ENCODE measurements at places on chromosomes 12 and 14.
A peak's percentile ranks its signal among the peaks of the same experiment; 100 is the strongest.

- DNase-seq, result no peak
These were observed 1.1 kb downstream of the POLR3B start for GRCh38 chr12:106358396-106359241.

- no peak for DNase-seq
These were observed 86.5 kb downstream of the LRIG3 start for GRCh38 chr12:58833853-58834252.

GRCh38 chr12:52518574-52519386 is 1.4 kb downstream of the KRT5 start:
- no peak for DNase-seq

DNA sequence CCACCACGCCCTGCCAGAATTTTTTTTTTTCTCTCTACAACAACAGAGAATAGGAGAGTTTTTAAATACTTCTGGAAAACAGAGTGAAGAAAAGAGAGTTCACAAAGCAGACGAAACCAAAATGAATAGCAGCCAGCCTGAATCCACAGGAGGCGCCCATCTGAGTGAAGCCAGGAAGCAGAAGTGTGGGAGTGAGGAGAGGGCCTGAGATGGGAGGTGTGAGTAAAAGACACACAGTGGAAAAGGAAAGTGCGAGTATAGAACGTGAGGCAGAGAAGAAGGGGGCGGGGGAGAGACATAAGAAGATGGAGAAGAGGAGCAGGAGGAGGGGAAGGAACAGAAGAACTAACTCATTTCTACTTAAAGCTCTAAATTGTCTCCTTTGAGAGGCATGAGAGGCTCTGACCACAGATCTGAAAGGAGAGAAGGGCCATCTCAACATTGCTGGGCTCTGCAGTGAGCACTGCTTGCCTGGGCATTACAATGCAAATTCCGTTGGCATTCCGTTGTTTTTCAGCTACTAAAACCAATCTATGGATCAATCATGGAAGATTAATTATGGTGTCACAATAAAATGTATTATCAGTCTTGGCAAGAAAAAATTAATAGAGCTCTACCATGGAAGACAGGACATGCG is 140.1 kb upstream of the CPSF6 start:
- no peak for DNase-seq

GRCh38 chr12:130748786-130749185 is 32.7 kb upstream of the RIMBP2 start:
- no peak for DNase-seq

- no peak for DNase-seq
These were observed 21.2 kb upstream of the CDKL1 start for GRCh38 chr14:50417853-50418252.

DNA sequence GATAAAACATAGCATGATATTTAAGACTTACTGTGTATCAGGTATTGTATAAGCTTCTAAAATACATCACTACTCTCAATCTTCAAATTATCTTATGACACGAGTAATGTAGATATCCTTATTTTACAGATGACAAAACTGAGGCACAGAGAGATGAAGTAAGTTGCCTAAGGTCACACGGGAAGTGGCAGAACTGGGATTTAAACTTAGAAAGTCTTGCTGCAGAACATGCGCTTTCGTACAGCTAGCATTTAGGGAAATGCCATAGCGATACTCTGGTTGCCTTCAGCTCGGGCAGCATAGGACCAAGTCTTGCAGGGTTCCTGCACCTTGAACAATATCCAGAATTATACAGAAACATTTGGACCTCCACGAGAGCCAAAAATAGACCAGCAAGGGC is 162.4 kb downstream of the BRMS1L start:
- DNase-seq, result no peak

- DNase-seq, result no peak
These were observed 13.7 kb downstream of the COL2A1 start for GRCh38 chr12:47990351-47991105.

DNA sequence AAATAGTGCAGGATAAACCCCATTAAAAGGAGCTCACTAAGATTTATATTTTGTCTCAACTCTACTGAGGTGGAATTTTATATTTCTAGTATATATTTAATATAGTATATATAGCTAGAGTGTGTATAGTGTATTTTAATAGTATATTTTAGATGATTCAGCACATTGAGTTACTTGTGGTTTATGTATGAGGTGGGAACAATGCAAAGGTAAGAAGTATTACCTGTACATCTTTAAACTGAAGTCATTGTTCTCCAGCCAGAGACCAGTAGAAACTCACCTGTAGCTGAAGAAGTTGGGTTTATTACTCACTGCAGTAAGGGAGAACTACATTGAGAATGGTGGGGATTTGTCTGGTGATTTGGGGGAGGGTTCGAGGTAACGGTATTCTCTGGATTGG is 15.9 kb downstream of the ETNK1 start:
- DNase-seq, result no peak

DNA sequence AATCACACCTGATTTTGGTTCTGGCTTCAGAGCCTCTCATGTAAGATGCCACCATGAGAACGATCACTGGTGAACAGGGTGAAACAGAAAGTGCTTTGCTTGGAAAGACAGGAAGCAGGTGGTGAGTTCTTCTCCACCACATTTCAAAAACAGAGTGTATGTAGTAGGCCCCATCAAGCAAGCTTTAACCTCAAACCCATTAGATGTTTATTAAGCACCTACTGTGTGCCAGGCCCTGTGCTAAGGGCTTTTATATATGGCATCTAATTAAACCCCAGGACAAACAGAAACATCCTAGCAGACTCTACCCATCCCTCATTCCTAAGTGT is 47.8 kb upstream of the MED13L start:
- no peak for DNase-seq

DNA sequence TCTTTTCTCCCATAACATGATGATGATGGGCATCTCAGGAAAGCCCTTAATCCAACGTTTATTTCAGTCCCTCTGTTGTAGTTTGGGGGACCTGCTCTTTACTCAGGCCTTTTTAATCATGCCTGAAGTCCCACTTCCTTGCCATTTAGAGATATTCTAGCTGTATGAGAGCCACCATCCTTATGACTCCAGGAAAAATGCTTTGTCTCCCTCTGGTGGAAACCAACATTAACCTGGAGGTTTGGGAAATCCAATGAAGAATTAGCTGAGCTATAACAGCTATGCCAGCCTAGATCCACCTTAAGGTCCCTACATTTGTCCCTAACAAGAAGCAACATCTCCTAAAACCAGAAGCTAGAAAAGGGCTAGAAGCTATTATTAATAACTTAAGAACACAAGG is 1399.1 kb downstream of the LRFN5 start:
- DNase-seq, result no peak

GRCh38 chr14:34355584-34356263 is 106.3 kb downstream of the SPTSSA start:
- DNase-seq, result no peak

DNA sequence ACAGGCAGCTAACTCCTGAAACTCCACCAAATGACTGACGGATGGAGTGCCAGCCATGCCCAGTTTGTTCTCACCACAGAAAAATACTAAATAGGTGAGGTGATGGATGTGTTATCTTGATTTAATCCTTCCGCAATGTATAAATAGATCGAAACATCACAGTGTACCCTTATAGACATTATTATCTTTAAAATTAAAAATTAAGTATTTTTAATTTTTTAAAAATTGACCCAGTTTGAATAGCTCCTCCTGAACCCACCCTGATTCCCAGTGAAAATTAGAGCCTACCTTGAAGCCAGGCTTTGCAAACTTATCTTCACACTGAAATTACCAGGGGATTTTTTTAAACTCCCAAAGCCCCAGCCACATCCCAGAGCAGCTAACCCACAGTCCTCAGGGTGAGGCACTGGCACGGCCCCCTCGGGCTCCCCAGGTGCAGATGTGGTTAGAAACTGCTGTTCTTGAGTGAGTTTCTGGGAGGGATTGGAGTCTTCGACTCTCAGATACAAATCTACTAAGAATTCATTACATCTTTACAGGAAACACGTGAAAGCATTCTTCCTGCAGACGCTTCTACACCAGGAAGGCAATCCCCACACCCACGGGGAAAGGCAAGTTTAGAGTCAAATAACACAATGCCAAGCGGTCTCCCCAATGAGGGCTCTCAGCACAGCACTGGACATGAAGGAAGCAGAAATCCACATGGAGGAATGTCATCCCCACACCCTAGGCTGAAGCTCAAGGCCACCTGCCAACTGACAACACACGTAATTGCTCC is 126.4 kb downstream of the RIMBP2 start:
- no peak for DNase-seq

DNA sequence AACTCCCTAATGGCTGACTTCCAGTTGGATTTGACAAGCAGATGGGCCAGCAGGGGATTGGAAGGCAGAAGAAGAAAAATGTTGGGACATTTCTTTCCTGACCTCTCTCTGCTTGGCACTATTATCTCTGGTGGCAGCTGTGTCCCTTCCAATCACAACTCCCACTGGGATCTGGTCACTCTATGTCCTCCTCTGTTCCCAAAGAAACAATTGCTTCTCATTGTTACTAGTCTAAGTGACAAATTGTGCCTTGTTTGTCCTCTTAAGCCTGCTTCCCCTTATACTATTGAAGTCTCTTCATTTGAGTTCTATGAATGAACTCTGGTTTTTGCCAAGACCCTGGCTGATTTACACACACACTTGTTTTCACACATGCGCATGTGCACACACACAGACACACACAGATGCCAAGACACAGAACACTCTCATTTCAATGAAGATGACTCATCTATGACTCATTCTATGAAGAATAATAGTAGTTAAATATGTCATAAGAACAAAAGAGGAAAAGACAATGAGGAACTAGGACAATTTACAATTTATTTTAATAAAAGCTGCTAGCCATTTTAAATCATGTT is 83.0 kb upstream of the FAR2 start:
- DNase-seq, result no peak

DNA sequence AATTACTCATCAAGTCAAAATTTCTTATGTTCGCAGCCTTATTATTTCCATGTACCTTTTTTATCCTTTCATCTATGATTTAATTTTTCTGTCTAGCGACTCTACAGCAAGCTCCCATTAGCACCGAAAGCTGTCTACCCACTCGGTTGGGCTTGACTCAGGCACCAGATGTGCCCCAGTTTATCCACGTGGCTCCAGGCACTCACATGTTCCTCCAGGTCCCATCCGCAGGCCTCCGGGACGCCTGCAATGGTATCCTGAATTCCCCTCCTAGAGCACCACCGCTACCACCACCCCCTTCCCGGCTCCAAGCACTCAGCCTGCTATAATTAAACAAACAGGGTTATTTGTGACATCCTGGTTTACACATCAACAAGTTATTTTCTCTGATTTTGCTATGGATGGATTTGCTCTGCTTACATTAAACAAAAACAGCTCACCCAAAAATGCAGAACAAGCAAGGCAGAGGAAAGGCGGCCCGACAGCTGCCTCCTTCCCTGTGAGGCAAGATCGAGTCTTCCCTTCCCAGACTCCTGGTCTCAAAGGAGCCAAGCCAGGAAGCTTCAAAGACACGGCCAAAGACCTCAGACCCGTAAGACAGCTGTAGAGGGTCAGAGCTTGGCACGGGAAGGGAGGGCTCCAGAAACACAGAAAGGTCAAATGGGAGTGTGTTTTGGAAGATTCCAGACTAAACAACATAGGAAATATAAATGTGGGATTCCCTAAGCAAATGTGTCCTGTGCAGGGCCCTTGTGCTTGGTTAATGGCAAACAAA is 253.8 kb downstream of the TTC8 start:
- no peak for DNase-seq

GRCh38 chr14:92389598-92390158 is 66.7 kb downstream of the SLC24A4 start:
- no peak for DNase-seq

- no peak for DNase-seq
These were observed 84.9 kb downstream of the WSCD2 start for GRCh38 chr12:108213871-108214445.

GRCh38 chr12:77064896-77065360 is 441 bp downstream of the E2F7 start:
- peak; percentile 19 for DNase-seq

GRCh38 chr12:33472299-33472698 is 32.7 kb upstream of the SYT10 start:
- DNase-seq, result no peak

- no peak for DNase-seq
These were observed 122.9 kb upstream of the AEBP2 start for GRCh38 chr12:19316425-19316824.

DNA sequence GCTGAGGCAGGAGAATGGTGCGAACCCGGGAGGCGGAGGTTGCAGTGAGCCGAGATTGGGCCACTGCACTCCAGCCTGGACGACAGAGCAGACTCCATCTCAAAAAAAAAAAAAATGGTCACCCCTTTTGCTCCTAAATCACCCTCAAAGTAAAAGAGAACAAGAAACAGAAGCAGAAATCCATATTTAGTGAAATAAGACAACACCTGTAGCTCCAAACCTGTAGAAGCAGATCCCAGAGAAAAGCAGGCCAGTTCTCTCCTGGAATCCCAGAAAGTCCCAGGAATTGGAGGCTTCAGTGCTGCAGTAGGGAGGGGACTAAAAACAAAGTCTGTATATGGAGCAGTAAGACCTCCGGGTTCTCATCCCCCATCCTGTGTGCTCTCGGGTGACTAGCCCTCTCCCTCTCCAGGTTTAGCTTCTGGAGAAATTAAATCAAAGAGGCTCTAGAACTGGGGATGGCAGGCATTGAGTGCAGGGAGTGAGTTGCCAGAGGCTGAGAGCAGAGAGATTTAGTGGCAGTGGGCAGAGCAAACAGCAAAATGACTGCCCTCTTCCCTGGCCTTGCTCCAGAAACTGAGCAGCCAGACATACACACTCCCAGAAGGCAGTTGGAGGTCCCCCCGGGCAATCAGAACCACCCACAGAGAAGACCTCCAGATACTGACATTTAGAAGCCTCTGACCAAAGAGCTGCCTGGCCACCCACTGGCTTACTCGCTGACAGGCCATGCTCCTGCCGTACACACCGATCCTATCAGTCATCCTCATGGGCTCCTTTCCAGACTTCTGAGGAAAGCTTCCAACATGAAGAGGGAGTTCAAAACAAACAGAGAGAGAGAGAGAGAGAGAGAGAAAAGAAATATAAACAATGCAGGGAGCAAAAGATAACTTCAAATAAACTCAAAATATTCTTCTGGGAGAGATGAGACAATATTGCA is 6.3 kb upstream of the MLXIP start:
- no peak for DNase-seq

- no peak for DNase-seq
These were observed 827.9 kb downstream of the FLRT2 start for GRCh38 chr14:86357876-86358275.

Measured in activated naive CD4-positive, alpha-beta T cell treated with anti-CD3 and anti-CD28 coated beads, Interleukin-2, amount 50 U/mL, for 16 hours (primary cell).